ENCODE measurements at places on chromosomes 7 and 10. TPM values are rescaled to one million over a fixed set of nuclear protein-coding genes. Genes with fewer than 3 reads are reported as not detected.
A peak's percentile ranks its signal among the peaks of the same experiment; 100 is the strongest.

DNA sequence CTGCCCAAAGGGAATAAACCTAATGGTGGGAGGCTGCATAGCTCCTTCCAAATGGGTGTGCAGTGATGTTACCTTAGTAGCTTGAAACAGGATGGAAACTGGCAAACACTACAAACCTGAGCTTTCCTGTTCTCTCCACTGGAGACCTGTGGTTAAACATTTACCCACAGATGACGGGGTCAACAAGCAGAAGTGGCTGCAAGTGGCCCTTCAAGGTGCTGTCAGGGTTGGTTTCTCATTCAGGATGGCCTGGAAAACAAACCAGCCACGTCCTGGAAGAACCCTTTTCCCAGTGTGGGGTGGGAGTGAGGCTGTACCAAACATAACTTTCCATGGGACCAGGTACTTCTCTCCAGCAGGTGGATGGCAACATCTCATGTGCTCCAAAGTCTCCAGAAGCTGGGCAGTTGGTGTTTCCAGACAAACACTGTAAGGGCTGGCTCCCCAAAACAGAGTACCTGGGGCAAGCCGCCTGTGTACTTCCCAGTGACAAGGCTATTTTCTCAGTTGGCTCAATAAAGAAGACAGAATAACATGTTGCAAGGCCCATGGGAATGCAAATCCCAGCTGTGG lies 67.5 kb downstream of the DNAJB9 start:
- H3K27me3 ChIP-seq = no peaks in the 10 kb centered on the region
- H3K27ac ChIP-seq = no peak overlapping the region
- no peaks in the 10 kb centered on the region for H3K4me1 ChIP-seq
- no peak for DNase-seq

DNA sequence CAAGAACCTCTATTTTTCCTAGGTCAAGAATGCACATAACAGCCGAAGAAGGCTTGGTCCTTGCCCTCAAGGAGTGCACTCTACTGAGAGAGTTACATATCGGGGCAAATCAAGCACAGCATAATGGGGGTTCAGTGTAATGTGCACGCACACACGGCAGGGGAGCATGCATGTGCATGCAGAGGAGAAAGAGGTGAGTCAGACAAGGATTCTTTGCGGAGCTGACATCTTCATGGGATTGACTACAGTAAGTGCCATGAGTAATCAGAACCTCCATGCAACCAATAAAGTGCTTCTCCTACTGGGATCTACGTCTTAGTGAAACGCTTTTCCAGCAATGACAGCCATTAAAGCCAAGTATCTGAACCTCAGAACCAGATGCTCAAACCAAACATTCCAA lies 123.6 kb downstream of the RNF216 start:
- peaks cover 23% of the 10 kb centered on the region for H3K4me1 ChIP-seq
- no peak overlapping the region for H3K4me3 ChIP-seq
- no peak overlapping the region for H3K27ac ChIP-seq
- H3K36me3 ChIP-seq = peaks cover 44% of the 10 kb centered on the region

- H3K4me3 ChIP-seq = no peak overlapping the region
- H3K4me1 ChIP-seq = no peaks in the 10 kb centered on the region
- no peak overlapping the region for H3K27ac ChIP-seq
- H3K36me3 ChIP-seq = no peaks in the 10 kb centered on the region
Observed at GRCh38 chr7:81491573-81491972, 278.3 kb downstream of the HGF start.

GRCh38 chr10:131943021-131943814 lies 38.5 kb downstream of the BNIP3 start:
- peaks cover 2% of the 10 kb centered on the region for H3K4me1 ChIP-seq
- no peak overlapping the region for H3K4me3 ChIP-seq
- no peak overlapping the region for H3K27ac ChIP-seq
- no peak for DNase-seq
- peaks cover 83% of the 10 kb centered on the region for H3K36me3 ChIP-seq

- H3K27me3 ChIP-seq = no peaks in the 10 kb centered on the region
- H3K4me3 ChIP-seq = no peak within 1 kb of the TSS
- no peaks in the 10 kb centered on the region for H3K36me3 ChIP-seq
- no peaks in the 10 kb centered on the region for H3K4me1 ChIP-seq
- no peak for DNase-seq
Observed at GRCh38 chr10:13234172-13234571, at the start of gene UCMA. UCMA (minus strand) TSS chr10:13234374; CDS start chr10:13234258, 116 bp downstream.

DNA sequence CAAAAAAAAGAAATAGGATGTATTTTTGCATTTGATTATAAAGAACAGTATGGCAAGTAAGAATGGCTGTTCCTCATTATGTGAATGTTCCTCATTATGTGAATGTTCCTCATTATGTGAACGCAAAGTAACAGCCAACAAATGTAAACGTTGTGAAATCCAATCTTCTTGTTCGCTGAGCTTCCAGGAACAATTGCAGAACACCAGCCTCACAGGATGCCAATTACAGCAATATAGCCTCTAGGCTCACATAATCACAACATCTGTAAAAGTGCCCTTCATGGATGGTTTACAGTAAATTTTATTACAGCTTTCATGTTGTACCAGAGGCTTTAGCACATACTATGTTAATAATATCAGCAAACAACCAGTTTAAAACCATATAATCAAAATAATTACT lies 71.6 kb downstream of the THSD7A start:
- H3K4me3 ChIP-seq = no peak overlapping the region
- H3K27me3 ChIP-seq = no peaks in the 10 kb centered on the region
- no peaks in the 10 kb centered on the region for H3K4me1 ChIP-seq
- H3K36me3 ChIP-seq = no peaks in the 10 kb centered on the region
- no peak overlapping the region for H3K27ac ChIP-seq

DNA sequence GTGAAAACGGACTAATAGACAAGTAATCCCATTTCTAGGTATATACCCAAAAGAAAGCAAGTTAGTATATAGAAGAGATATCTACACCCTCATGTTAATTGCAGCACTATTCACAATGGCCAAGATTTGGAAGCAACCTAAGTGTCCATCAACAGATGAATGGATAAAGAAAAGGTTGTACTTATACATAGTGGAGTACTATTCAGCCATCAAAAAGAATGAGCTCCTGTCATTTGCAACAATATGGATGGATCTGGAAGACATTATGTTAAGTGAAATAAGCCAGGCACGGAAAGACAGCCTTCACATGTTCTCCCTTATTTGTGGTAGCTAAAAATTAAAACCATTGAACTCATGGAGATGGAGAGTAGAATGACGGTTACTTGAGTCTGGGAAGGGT lies 88.2 kb downstream of the TES start:
- no peaks in the 10 kb centered on the region for H3K36me3 ChIP-seq
- no peaks in the 10 kb centered on the region for H3K27me3 ChIP-seq
- H3K4me1 ChIP-seq = no peaks in the 10 kb centered on the region

- no peak overlapping the region for H3K4me3 ChIP-seq
- H3K27ac ChIP-seq = no peak overlapping the region
- H3K36me3 ChIP-seq = no peaks in the 10 kb centered on the region
- DNase-seq = no peak
Observed at GRCh38 chr10:60569681-60570080, 180.0 kb upstream of the ANK3 start.

- peaks cover 6% of the 10 kb centered on the region for H3K4me1 ChIP-seq
- no peaks in the 10 kb centered on the region for H3K27me3 ChIP-seq
- no peak overlapping the region for H3K4me3 ChIP-seq
- H3K27ac ChIP-seq = no peak overlapping the region
- DNase-seq = no peak
Observed at GRCh38 chr10:78936412-78937342, 132.1 kb upstream of the ZMIZ1 start.

DNA sequence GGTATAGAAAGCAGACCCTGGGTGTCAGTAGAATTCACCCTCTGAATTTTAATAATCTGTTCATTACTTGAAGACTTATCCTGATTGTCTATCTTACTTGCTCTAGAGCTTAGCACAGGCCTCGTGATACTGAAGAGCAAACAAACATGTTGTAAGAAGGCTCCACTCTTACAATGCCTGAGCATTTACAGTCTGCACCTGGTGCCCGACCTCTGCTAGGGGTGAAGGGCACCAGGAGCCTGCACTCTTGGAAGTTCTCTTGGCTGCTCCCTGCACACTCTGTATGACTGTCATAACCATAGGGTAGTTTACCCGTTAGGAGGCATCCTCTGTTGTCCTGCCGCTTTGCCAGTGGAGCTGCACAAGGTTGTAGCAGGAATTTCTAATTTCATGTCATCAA lies 91.3 kb upstream of the NPY start:
- DNase-seq = no peak
- H3K36me3 ChIP-seq = no peaks in the 10 kb centered on the region
- no peak overlapping the region for H3K27ac ChIP-seq
- H3K4me3 ChIP-seq = no peak overlapping the region

GRCh38 chr10:6204063-6204340 lies 1.3 kb downstream of the PFKFB3 start:
- peaks cover 22% of the 10 kb centered on the region for H3K4me1 ChIP-seq
- no peaks in the 10 kb centered on the region for H3K27me3 ChIP-seq
- H3K27ac ChIP-seq = peak overlapping the region; percentile 86
- DNase-seq = no peak
- H3K36me3 ChIP-seq = no peaks in the 10 kb centered on the region

- H3K4me3 ChIP-seq = no peak overlapping the region
- peaks cover 57% of the 10 kb centered on the region for H3K4me1 ChIP-seq
- peaks cover 6% of the 10 kb centered on the region for H3K36me3 ChIP-seq
- no peak for DNase-seq
- H3K27ac ChIP-seq = no peak overlapping the region
Observed at GRCh38 chr10:102286216-102286615, 40.9 kb downstream of the GBF1 start.

DNA sequence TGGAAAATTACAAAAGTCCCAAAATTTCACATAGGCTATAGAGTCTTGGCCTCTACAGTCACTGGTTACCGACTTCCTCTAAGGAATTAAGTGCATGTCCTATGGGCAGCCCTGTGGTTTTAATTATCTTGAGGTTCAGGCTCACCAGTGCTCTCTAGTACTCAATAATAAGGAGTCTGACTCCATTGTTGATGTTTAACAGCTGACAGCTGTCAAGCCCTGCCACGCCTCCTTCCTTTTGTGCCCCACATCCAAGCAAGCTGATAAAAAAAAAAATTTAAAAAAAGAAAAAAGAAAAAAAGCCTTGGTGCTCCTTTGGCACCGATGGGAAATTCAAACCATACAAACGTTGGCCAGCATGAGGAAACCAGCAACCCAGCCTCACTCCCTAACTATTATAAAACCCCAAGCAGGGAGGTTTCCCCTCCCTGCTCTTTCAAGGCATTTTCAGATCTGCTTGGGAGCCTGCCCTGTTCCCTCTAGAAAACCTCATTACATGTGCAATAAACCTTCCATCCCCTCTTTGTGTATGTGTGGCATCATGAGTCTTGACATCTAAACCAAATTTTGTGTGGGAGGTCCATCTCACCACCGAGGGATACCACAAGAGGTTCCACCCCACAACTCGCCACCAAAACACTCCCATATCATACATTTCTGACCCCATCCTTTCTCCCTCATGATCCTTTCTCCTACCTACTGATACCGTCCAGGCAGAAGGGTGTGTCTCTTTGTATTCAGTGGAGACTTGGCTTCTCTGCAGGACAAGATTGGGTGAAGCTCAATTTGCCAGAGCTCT lies 70.9 kb upstream of the CCDC71L start:
- no peak overlapping the region for H3K4me3 ChIP-seq
- H3K4me1 ChIP-seq = peaks cover 25% of the 10 kb centered on the region
- no peaks in the 10 kb centered on the region for H3K27me3 ChIP-seq
- no peaks in the 10 kb centered on the region for H3K36me3 ChIP-seq

- no peak for DNase-seq
- H3K27ac ChIP-seq = no peak overlapping the region
- H3K4me3 ChIP-seq = no peak overlapping the region
- H3K4me1 ChIP-seq = no peaks in the 10 kb centered on the region
- H3K27me3 ChIP-seq = no peaks in the 10 kb centered on the region
- no peaks in the 10 kb centered on the region for H3K36me3 ChIP-seq
Observed at GRCh38 chr7:148852272-148852671, 31.8 kb downstream of the EZH2 start.

DNA sequence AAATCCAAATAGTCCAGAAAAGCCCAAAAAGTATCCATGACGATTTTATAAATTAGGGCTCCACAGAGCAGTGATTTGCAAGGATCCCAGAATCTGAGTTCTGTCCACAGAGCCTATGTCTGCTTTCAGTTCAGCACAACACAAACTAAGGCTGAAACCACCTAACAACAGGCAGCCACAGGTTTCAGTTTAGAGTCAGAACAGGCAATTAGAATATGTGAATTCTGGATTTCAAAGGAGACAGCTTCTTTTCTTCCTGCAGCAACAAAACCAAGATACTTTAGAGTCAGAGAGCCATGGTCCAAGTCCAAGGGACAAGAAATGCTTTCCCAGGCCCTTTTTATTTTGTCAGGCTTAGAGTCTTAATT lies 23.6 kb downstream of the IFIT3 start:
- H3K27me3 ChIP-seq = no peaks in the 10 kb centered on the region
- DNase-seq = no peak
- H3K36me3 ChIP-seq = no peaks in the 10 kb centered on the region
- H3K4me1 ChIP-seq = peaks cover 55% of the 10 kb centered on the region
- peak overlapping the region; percentile 57 for H3K27ac ChIP-seq

DNA sequence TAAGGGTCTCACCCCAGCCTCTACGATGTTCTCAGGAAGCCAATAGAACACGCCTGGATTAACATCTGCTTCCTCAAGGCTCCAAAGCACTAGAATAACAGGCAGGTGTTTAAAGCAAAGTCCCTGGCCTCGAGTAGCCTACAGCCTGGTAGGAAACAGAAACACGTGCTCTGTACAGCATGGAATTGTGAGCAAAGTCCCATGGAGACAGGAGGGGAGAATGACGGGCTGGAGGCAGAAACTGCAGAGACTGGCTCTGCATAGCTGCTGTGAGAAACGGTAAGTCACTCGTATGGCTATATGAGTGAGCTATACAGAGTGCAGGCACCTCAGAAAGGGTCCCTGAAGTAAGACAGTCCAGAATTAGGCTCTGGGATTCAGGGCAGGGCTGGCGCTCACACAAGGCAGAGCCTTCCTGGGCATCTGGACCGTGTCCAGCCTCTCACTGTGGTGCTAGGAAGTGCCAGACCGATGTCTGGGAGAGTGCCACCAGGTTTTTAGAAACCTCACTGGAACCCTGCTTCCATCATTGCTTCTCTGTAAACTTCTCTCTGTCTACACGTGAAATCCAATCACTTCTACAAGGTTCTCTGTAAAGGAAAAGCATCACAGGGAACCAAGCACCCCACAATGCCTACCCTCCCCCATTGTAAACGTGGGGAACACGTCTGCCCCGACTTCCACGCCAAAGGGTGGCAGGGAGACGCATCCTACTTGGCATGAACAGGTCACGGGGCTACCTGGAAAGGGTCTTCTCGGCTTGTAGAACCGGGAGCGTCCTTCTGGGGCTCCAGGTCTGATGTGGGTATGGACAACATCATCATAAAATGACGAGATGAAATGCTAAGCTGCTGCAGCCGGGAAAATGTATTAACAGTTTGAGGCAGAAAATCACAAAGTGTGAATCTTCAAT lies 38.8 kb upstream of the SHH start:
- peak; percentile 12 for DNase-seq
- H3K36me3 ChIP-seq = no peaks in the 10 kb centered on the region
- H3K27ac ChIP-seq = no peak overlapping the region

GRID2IP gene
- total RNA-seq = not detected

TMEM178B gene
- 34.2 TPM for total RNA-seq

FAM237B gene
- not detected for total RNA-seq

SPDYE2B gene
- total RNA-seq = not detected

TRIL gene
- total RNA-seq = 3.5 TPM

YKT6 gene
- total RNA-seq = 53.2 TPM

KCNH2 gene
- 85.8 TPM for total RNA-seq

FGFR2 gene
- total RNA-seq = 4.1 TPM
